Stimulated activated CD4-positive, alpha-beta T cell treated with anti-CD3 and anti-CD28 coated beads, TNF-alpha, amount 100 ng/mL, for 48 hours (primary cell): ENCODE measurements at places on chromosomes 7 and 10.

DNA sequence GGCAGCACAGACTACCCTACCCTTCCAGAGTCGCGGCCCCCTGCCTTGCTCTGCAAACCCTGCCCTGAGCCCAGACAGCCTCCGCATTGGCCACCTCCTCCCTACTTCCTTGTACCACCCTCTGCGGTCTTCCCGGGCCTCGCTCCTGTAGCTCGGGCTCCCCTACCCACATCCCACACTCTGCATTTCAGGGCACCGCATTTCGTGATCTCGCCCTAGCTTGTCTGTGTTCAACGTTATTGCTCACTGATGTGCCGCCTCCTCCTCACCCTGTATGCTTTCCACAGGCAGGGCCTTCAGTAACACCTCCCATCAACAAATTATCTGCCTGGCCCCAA, 6.6 kb downstream of the PDIA4 start:
- no peak for DNase-seq

DNA sequence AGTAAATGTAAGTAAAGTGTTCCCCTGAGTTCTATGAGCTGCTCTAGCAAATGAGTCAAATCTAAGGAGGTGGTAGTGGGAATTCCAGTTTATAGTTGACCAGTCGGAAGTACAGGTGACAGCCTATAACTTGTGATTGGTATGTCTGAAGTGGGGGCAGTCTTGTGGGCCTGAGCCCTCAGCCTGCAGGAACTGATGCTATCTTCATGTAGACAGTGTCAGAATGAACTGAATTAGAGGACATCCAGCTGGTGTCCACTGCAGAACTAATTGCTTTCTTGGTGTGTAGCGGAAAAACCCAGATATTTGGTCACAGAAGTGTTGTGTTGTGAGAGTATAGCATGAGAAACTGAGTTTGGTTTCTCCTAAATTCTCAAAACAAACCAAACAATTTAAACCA, 127.9 kb upstream of the AMPH start:
- no peak for DNase-seq

- no peak for DNase-seq
These were observed 75.4 kb downstream of the RABGEF1 start for GRCh38 chr7:66815951-66816350.

DNA sequence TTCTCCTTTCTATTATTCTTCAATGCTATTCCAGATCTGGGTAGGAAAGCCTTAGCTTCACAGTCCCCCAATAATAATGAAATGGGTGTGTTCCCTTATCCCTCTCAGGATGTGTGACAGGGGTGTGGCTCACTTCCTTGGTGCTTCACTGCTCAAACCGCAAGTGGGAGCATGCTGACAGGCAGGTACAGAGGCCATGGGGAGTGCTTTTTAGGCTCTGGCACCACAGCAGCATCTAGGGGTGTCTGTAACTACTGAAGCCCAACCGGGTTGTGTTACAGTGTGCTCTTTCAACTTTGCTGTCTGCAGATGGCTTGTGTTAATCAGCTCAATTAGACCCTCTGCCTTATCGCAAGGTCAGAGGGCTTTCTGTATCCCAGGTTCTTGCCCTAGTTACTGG, 79.4 kb upstream of the CYP2C9 start:
- DNase-seq: no peak

GRCh38 chr10:125114761-125115391, 45.5 kb downstream of the CTBP2 start:
- DNase-seq: no peak

- no peak for DNase-seq
These were observed 115.9 kb upstream of the IFRD1 start for GRCh38 chr7:112334366-112334765.

GRCh38 chr10:31939797-31940708, 11.4 kb upstream of the ARHGAP12 start:
- no peak for DNase-seq

GRCh38 chr7:6315746-6316145, 43.3 kb upstream of the CYTH3 start:
- DNase-seq: no peak

DNA sequence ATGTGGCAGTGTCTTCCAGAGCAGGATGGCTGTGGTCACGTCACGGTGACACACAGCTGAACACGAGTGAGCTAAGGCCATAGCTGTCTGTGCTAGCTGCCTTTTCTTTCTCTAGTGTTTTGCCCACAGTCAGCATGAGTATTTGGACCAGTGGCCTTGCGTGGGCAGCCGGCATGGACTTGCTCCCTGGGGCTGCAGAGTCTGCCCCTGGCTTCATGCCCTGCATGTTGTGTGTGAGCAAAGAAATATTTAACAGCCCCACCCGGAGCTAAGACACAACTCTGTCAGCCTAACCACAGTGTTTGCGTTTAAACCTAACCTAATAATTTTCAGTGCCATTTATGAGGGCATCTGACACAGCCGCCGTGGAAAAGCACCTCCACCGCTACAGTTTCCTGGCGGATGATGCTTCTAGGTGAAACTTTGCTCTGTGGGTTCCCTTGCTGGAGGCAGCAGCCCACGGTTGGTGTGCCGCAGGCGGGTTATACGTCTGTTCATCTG, 14.6 kb downstream of the CHST12 start:
- no peak for DNase-seq

DNA sequence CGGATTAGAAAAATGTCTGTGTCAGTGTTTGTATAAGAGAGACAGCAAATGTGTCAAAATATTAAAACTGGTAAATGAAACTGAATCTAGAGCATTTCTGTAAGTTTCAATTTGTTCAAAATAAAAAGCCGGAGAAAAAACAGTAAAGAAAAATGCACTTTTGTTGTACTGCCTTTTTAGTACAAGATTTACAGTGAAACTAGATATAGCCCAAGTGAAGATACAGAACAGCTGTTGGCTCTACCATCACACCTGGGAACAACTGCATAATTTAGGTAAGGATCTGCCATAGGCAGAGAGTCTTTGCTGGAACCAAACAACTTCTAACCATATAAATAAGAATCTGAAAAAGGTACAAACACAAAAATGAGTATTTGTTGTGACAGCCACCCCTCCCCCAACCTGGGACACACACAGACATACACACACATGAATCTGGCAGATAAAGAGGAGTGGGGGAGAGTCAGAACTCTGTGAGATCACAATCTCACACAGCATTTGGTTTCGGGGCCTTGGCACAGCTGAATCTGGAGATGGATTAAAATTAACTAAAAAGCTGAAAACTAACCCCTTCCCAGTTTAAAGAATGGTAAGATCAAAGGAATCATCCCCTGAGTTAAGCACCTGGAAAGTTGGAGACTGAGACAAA, 54.8 kb downstream of the DPY19L1 start:
- no peak for DNase-seq

DNA sequence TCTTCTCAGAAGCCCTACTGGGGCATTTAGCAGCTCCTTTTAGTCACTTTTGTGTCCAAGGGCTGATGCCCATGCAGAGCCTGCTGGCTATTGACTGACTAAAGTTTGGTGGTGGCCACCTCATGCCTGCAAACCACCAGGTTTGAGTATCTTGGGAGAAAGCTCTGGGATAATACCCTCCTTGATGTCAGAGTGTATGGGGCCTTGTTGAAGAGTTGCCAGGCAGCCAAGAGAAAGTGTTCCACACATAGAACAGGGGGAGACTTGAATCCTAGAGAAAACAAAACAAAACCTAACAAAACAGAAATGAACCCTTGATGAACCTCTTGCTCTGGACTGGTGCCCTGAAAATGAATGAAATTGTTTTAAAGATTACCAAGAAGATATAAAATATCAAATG, 1024.6 kb downstream of the SORCS1 start:
- no peak for DNase-seq

- DNase-seq: no peak
These were observed 57.0 kb downstream of the SHTN1 start for GRCh38 chr10:116947841-116948529.

- no peak for DNase-seq
These were observed 234.5 kb downstream of the TCERG1L start for GRCh38 chr10:131077031-131077430.

DNA sequence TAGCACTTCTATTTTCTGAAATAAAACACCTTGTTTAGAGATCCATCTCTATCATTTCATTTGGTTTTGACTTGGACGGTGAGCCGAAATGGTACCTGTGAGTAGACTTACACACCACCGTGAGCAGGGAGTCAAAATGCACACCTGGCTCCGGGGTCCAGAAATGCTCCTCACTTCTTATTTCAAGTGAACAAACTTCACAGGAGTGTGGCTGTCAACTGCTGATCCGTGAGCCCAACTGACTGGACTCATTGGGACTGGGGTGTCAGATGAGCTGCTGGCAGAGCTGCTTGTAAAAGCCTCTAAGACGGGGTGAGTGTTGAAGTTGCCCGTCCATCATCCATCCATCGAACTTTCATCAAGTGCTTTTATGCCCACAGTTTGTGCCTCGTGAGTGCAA, 435.5 kb downstream of the GLRX3 start:
- no peak for DNase-seq

DNA sequence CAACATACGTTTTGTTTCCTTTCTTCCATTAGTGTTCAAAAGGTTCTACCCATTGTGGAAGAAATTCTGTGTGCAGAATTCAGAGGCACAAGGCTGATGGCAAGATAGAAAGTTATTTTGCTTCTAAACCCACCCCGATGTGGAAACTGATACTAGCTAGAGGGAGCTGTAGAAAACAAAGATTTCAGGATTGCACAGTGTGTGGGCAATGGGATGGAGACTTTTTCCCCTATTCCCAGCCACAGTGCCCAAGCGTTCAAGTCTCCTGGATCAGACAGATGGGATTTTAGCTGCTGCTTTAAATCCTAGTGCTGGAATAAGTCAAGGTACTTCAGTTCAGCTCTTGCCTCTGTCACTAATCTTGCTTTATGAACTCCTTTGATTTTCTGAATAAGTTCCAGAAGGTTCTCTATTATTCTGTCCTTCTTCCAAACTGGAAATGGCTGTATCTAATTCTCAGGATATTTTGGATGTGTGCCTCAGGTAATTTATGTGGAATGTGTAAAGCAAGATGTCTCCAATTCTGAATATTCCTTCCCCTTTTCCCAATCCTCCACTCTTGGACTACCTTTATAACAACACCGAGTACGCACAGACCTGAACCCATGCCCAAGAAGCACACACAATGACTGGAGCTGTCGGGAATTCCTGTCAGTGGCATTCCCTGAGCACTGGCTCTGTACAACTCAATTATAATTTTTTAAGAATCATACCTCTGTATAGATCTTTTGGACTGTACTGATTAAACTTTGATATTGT, 473.0 kb downstream of the PLXDC2 start:
- no peak for DNase-seq

DNA sequence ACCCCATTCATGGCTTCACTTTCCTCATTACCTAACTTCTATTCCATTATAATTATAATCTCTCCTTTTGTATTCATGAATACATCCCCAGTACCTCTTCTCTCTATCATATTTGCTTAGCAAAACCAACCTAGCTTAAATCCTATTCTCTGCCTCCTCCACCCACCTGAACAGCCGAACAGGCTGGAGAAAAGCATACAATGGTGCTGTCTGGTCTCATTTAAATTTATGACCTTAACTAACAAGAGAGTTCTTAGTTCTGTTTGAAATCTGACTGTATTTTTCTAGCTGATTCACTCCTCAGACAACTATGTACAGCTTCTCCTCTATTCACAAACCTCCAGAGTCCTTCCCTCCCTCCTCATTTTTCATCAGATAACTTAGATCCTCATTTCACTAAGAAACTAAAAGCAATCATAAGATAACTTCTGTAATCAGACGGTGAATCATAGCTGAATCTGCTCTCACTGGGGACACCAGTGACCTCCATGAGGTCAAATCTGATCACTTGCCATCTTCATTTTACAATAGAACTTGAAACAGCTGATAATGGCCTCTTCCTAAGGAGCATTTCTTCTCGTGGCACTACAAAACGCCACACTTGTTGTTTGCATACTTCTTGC, 233.9 kb upstream of the AOAH start:
- DNase-seq: no peak

- no peak for DNase-seq
These were observed at the start of gene C1QL3 for GRCh38 chr10:16521311-16522016. C1QL3 (minus strand) TSS chr10:16521879; CDS start chr10:16521065, 814 bp downstream.

DNA sequence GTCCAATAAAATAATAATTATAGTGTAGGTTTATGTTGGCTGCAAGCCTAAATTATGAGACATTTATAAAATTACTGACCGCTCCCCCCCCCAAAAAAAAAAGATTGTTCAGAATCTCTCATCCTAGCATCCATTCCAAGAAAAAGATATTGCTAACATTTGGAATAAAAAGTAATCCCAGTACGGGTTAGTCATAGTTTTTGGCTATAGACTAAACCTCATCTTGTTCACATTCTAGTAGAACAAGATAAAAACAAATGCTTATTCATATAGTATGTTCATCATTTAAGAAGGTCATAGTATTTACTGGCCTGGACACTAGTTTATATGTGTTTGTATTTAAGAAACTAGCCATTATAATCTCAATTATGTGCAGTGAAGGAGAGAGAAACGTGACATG, 44.0 kb downstream of the ADK start:
- no peak for DNase-seq

- DNase-seq: no peak
These were observed 196.1 kb downstream of the NXPH1 start for GRCh38 chr7:8629504-8629903.

DNA sequence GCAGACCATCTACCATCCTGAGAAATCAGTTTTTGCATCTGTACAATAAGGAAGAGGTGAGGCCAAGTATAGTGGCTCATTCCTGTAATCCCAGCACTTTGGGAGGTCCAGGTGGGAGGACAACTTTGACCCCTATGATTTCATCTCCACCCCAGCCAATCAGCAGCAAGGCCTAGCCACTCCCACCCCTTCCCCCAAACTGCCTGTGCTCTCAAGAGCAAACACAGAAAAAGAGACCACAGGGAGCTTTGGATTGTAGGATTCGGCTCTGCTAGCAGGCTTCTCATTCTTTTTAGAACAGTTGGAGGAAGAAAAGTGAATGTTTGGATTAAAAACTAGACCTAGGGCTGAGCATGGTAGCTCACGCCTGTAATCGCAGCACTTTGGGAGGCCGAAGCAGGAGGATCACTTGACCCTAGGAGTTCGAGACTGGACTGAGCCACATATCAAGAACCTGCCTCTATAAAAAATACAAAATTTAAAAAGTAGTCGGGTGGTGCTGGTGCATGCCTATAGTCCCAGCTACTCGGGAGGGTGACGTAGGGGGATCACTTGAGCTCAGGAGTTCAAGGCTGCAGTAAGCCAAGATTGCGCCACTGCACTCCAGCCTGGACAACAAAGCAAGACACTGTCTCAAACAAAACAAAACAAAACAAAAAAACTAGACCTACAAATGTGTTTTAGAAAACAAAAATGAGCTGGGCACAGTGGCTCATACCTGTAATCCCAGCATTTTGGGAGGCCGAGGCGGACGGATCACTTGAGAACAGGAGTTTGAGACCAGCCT, 25.1 kb upstream of the PROSER2 start:
- DNase-seq: no peak

- DNase-seq: no peak
These were observed 82.2 kb upstream of the SCIN start for GRCh38 chr7:12488341-12488740.

GRCh38 chr7:4888161-4888560, 4.6 kb upstream of the RADIL start:
- no peak for DNase-seq
